ENCODE measurements at places on chromosomes 13 and 19. TPM values are rescaled to one million over a fixed set of nuclear protein-coding genes. Genes with fewer than 3 reads are reported as not detected.

The SBSN gene
- 0.15 TPM for total RNA-seq

The CILP2 gene
- total RNA-seq = 6.4 TPM

The ZNF837 gene
- 3.8 TPM for total RNA-seq

The ACP7 gene
- total RNA-seq = 0.15 TPM

The TEKTIP1 gene
- 1.2 TPM for total RNA-seq

The DACT3 gene
- total RNA-seq = 0.87 TPM

The C1QTNF9B gene
- not detected for total RNA-seq

The TJP3 gene
- 27.9 TPM for total RNA-seq

The ZNF541 gene
- total RNA-seq = not detected

The CCL25 gene
- total RNA-seq = not detected

The COL5A3 gene
- total RNA-seq = 0.70 TPM

The S1PR2 gene
- total RNA-seq = 12.8 TPM

The HNRNPM gene
- 468 TPM for total RNA-seq

The PRTN3 gene
- not detected for total RNA-seq

The ETV2 gene
- 1.5 TPM for total RNA-seq

The KXD1 gene
- 143 TPM for total RNA-seq

The RNF225 gene
- 2.1 TPM for total RNA-seq

The PROZ gene
- total RNA-seq = not detected

The MEDAG gene
- 0.88 TPM for total RNA-seq

The PCDH20 gene
- 0.29 TPM for total RNA-seq

The SMIM44 gene
- total RNA-seq = not detected

The USPL1 gene
- total RNA-seq = 17.9 TPM

The PTGIR gene
- total RNA-seq = not detected

The HS6ST3 gene
- total RNA-seq = 0.48 TPM

The ERICH6B gene
- not detected for total RNA-seq

The DLL3 gene
- 2.4 TPM for total RNA-seq

The PLPPR3 gene
- 61.2 TPM for total RNA-seq

The NLRP5 gene
- total RNA-seq = not detected

The LAMP1 gene
- total RNA-seq = 139 TPM

The ABCA7 gene
- 34.6 TPM for total RNA-seq

The RDH8 gene
- total RNA-seq = 0.13 TPM

The SMG9 gene
- 47.9 TPM for total RNA-seq

The AP1M2 gene
- 146 TPM for total RNA-seq

The HCST gene
- 0.68 TPM for total RNA-seq

The CAPN12 gene
- 10.3 TPM for total RNA-seq

The SEMA6B gene
- 38.7 TPM for total RNA-seq

The B3GNT3 gene
- total RNA-seq = 0.96 TPM

The ZNF564 gene
- total RNA-seq = 11.3 TPM
